Cerebellum (tissue), 4 donors: ENCODE measurements at places on chromosomes 16 and 17.
A peak's percentile ranks its signal among the peaks of the same experiment; 100 is the strongest.

DNA sequence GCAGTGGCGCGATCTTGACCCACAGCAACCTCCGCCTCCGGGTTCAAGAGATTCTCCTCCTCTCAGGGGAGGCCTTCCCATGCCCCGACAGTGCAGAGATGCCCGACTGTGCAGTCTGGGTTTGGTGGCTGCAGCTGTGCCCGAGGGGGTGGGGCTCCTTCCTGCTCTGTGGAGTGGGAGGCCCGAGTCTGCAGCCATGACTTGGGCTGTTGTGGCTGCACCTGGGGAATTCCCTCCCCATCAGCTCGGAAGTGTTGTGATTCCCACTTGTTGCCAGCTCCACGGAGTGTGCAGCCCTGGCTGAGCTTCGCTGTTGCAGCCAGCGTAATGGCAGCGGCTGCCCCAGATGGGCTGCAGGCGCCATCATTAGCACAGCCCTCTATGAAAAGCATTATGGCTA is 66.4 kb upstream of the SMIM36 start:
- no peak for DNase-seq

GRCh38 chr17:53387745-53388144 is 435.0 kb upstream of the KIF2B start:
- no peak for DNase-seq

- DNase-seq: no peak
Measured at GRCh38 chr17:50661348-50661747, 26.7 kb downstream of the ABCC3 start.

DNA sequence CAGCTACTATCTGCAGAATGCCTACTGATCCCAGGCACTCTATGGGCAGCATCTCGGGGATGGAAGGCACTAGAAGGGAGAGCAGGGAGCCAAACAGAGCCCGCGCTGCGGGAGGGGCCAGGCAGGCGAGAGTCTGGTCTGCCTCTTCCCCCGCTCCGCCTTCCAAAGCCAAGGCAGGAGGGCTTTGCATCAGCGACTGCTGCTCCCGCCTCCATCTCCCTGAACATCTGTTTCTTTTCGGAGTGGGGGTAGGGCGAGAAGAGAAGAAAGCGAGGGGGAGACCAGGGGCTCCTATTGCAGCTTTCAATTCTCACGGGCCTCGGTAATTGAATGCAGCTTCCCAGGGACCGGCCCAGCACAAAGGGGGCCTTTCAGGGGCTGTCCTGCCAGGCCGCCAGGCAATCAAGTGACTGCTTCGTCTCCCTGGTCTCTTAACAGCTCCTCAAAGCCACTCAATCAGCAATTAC is 31.4 kb upstream of the CDC42EP4 start:
- DNase-seq: peak; percentile 49

GRCh38 chr17:61310590-61310989 is 89.1 kb upstream of the TBX2 start:
- DNase-seq: no peak

DNA sequence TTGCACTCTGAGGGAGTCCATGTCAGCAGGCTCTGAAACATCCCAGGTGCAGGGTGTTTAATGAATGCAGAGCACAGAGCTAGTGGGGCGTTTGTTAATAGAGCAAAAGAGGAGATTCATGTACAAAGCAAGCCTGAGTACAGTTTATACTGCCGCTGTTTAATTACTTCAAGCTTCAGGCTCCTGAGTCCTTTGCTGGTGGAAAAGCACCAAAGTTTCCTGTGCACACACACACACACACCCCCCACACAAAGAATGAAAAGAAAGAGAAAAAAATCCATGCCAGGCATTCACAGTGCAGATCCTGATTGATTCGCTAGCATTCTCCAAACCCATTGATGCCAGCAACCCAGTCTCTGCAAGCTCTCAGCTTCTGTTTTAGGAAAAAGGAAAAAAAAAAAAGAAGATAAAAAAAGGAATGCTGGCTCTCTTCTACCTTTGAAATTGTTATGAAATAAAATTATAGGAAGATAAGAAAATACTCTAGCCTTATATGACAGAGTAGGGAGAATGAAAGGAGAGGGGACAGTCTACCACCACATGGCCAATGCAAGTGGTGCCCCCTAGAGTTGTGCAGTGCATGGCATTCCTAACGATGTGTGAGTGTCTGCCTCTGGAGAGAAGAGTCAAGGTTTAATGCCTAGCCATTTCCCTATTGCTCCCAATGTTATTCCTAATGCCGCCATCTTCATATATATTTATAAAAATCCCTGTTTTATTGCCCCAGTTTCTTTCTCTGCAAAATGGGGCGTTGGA is 216.5 kb downstream of the TMEM114 start:
- no peak for DNase-seq
